ENCODE measurements at places on chromosomes 3 and 15. TPM values are rescaled to one million over a fixed set of nuclear protein-coding genes. Genes with fewer than 3 reads are reported as not detected.

Gene GSK3B
- 47.5 TPM for total RNA-seq

Gene HAUS2
- total RNA-seq, result 14.8 TPM

Gene ANKRD63
- not detected for total RNA-seq

Gene MINAR1
- total RNA-seq, result 43.8 TPM

Gene EPHA3
- total RNA-seq, result 0.36 TPM
